Gastrocnemius medialis (tissue), 4 donors: ENCODE measurements at places on chromosomes 2 and 18.

GRCh38 chr18:22200611-22201225, 31.3 kb downstream of the GATA6 start:
- no peak for DNase-seq

- DNase-seq, result no peak
Observed at GRCh38 chr2:130385709-130386108, 29.9 kb downstream of the PTPN18 start.

DNA sequence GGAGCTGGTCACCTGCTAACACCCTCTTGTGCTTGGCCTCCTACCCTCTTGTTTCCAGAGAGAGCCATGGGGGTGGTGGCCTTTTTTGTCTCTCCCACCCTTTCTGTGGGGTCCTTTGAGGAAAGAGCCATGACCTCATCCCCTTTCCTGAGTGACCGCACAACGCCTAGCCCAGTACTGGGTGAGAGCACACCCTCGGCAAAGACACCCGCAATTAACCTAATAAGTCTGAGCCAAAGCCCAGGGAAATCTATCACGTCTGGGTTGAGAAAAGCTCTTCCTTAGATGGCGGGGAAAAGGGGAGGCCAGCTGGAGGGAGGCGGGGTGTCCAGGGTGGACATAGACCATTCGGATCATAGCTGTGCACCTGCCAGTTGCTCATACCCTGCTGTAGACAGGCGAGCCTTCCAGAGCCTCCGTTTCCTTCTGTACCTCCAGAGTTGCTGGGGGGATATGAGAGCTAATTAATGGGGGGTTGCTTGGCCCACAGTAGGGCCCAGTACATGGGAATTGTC, 93.7 kb upstream of the MCFD2 start:
- DNase-seq, result no peak

GRCh38 chr2:207937823-207938222, 87.5 kb downstream of the PLEKHM3 start:
- DNase-seq, result no peak

- DNase-seq, result no peak
Observed at GRCh38 chr18:79329786-79330185, 65.9 kb upstream of the NFATC1 start.

DNA sequence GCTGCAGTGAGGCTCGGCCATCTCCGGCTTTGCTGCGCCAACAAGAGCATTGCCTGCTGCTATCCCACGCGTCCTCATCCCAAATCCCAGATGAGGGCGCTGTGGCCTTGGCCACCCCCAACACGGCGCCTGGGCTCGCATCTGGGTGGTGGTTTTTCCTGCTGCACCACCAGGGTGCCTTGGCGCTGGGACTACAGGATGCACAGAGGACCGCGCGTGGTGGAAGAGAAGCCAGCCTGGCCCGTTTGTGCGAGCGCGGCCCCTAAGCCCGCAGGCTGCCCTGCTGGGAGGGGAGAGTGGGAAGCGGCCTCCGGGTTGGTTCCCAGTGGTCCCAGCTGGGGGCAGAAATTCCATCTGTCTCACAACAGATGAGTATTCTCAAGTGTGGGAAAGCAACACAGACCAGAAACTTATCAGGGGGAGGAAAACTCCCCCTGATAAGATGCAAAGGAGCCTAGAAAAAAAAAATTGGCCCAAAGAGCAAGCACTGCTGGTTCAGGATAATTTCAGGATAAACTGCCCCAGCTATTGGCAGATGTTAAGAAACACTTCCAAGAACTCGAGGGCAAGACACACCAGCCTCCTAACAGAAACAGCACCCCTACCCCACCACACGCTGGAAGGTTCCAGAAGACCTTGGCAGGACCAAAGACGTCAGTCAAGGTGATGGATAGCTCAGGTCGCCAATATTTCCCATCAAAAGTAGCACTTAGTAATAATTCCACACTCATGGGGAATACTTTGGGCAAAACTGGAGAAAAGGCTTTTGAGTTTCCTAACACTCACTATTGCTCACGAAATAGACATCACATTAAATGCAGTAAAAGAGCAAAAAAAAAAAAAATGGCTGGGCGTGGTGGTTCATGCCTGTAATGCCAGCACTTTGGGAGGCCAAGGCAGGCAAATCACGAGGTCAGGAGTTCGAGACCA, 152.1 kb downstream of the PXDN start:
- DNase-seq, result no peak

DNA sequence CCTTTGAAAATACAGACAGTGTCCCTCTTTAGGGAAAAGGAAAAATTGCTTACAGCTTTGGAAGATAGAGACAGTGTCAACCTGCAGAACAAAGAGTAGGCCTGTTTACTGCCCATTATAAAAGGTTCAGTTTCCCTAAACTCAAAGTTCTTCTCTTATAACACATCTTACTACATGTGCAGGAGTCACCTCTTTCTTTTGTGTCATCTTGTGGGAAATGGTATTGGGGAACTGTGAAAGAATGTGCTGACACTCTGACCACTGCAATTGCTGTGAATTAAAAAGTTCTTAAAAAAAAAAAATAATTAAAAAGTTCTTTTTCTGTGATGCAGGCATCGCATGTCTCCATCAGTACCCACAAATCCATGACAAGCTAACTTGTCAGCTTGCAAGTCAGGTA, 2.9 kb upstream of the ITGB6 start:
- DNase-seq, result no peak

DNA sequence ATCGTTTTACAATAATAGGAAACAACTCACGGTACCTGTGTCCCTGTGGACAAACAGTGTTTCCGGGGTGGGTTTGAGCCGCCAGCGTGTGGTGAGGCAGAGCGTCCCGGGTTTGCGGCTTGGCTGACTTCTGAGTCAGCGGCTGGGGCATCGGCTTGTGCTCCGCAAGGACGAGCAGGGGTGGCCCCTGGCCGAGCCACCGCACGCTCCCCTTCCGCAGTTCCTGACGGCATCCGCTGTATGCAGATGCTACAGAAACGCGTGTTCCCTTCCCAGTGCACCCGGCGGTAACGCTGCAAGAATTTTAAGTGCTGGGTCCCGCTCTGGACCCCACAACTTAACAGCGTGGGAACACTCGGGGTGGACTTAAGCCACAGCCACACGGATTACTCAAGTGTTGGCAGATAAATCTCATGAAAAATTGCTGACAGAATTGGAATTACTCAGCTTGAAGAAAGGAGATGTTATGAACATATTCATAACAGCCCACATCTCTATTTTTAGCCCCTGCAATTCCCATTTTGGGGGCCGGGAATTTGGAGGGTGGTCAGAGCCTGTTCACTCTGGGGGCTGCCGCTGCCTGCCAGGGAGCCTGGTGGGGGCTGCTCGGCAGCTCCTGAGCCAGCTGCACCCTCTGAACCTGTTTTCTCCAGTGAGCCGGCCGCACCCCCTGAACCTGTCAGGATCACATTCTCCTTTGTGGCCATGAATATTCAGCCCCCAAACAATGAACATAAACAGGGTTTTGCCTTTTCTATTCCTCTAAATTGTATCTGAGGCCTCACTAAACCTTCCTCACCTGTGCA, 12.6 kb upstream of the KCNG2 start:
- DNase-seq, result no peak

DNA sequence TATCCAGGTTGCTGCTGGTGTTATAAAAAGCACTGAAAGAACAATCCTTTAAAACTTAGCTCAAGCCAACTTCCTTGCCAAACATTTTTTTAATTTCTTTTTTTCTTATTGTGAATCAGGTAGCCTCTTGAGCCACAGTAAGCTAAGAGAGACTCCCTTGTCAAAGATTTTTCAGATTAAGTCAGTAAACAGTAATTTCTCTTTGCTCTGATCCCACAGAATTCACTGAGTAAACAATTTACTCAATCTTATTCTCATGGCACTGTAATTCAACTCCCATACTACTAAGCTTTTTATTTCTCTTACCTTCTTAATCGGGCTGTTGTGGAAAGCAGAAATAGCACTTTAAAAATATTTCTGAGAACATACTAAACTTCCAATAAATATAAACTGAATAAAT, 82.7 kb downstream of the C2orf74 start:
- DNase-seq, result no peak

DNA sequence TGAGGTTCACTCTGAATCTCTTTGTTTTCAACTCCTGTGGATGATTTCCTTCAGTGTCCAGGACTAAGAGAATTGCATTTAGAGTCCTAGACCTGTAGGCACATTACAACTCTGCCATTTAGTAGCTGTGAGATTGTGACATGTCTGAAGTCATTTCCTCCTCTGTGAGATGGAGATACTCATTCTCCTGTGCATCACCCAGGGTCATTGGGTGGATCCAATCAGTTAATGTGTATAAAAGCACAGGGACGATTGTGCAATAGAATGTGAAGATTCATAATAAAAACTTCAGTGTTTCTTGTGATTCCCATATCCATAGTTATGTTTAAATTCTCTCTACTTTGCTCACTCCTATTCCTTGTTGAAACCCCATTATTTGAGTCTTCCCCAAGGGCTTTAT, 113.6 kb downstream of the DIS3L2 start:
- DNase-seq, result no peak

DNA sequence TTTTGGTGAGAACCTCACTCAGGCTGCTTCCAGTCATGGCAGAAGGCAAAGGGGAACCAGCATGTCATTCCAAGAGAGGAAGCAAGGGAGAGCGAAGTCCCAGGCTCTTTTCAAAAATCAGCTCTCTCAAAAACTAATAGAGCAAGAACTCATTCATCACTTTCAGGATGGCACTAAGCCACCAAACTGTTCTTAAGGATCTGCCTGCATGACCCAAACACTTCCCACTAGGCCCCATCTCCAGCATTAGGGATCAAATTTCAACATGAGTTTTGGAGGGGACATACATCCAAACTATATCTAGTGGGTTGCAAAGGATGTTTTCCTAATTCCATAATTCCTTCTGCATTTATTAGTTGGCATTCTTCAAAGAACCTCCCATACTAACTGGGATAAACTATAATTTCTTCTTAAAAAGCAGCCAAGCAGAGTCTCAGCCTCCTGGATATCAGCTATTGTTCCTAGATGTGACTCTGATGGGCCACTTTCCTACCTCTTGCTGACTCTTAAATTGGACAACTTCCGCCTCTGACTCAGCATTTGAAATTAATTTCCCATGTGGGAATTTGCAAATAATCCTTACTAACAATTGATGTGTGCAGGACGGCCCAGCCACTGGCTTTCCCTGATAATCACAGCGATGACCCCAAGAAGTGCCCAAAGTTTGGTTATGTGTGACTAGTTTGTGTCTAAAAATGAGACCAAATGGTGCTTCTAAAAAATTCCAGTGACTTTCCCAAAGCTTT, 5.5 kb upstream of the REV1 start:
- no peak for DNase-seq

- DNase-seq, result no peak
Observed at GRCh38 chr18:58064406-58064998, 20.5 kb downstream of the NEDD4L start.

GRCh38 chr2:211457325-211457724, 900.9 kb downstream of the CPS1 start:
- no peak for DNase-seq

GRCh38 chr2:101267671-101268656, 15.3 kb downstream of the CNOT11 start:
- DNase-seq, result no peak

DNA sequence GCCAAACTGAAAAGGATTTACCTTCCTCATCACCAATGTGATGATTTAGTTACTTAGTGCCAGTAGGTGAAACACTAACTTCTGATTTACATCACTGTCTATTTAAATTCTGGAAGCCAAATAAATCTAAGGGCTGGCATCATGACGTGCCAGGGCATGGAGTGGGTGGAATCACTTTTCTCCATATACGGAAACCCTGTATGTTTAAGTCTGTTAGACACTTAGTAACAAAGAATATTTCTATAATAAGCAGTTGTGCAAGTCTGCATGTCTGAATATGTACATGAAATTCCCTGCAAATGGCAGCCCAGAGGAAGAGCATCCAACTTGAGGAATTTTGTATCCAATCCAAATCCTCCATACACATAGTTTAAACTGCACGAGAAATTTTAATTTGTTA, 243.1 kb upstream of the SMAD7 start:
- no peak for DNase-seq

GRCh38 chr2:170433448-170433847, 255.5 kb downstream of the MYO3B start:
- no peak for DNase-seq

DNA sequence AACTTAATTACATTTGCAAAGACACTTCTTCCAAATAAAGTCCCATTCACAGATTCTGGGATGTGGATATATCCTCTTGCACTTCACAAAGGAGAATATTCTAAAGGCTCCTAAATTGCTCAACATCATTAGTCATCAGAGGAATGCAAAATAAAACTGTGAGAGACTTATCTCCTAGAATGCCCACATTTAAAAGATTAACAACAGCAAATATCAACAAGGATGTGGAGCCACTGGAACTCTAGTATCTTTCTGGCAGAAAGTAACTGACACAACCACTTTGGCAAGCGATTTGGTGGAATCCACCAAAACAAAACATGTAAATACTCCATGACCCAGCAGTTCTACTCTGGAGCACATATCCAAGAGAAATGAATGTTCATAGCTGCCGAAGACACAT, 4.6 kb downstream of the NEU2 start:
- DNase-seq, result no peak

- no peak for DNase-seq
Observed at GRCh38 chr18:9552191-9552590, 62.2 kb downstream of the PPP4R1 start.

DNA sequence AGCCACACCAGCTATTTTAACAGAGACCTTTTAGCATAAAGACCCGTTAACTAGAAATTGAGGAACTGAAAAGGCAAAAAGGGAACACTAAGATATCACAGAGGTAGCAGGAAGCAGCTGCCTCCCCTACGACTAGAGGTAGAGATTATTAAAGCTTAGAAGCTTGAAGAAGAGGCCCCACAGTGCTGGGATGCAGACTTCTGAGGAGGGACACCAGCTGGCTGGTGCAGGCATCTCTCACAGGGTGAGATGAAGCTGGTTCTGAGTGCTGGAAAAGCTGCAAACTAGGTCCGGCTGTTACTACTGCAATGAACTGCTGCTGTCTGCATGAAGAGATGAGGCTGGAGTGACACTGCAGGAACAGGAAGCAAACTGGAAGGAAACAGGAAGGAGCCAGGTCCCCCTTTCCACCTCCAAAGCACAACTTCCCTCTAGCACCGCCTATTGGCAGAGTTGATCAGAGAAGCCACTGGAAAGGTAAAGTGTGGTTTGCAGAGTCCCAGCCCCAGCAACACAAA, 61.2 kb upstream of the MRPS9 start:
- no peak for DNase-seq

DNA sequence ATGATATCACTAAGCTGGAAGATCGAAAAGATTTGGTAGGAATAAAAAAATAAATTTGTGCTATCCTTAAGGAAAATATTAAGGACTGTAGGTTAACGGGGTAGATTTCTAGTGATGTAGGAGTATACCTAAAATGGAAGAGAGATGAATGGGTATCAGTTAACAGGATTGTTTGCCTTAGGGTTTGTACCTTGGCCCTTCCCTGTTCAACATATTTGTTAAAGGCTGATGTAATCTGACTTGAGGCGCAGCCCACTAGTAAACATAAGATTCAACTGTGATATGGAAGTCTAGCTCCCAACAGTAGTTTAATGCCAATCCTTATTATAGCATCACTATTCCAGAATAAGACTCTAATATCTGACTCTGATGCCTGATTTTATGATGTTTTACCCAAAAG, 685.2 kb downstream of the DCC start:
- DNase-seq, result no peak

GRCh38 chr2:179222076-179222475, 42.6 kb downstream of the SESTD1 start:
- no peak for DNase-seq

- no peak for DNase-seq
Observed at GRCh38 chr2:17879913-17880274, 1.4 kb downstream of the KCNS3 start.
